Motor neuron (in vitro differentiated cells): ENCODE measurements at places on chromosomes 5 and 9. TPM values are rescaled to one million over a fixed set of nuclear protein-coding genes. Genes with fewer than 3 reads are reported as not detected.

Gene NMUR2
- 1.2 and 1.3 TPM in 2 replicates for total RNA-seq

Gene SOHLH1
- total RNA-seq: 0.09 TPM in 1 of 2 replicates, not detected in the other

Gene KCNV2
- total RNA-seq: 0.33 and 0.81 TPM in 2 replicates

Gene PCDH1
- total RNA-seq: 1.1 and 1.6 TPM in 2 replicates

Gene ENG
- 0.53 and 1.6 TPM in 2 replicates for total RNA-seq

Gene FBP1
- total RNA-seq: not detected in 2 replicates

Gene FBP2
- 0.05 TPM in 1 of 2 replicates, not detected in the other for total RNA-seq

Gene FOXD4L3
- 0.30 and 0.52 TPM in 2 replicates for total RNA-seq

Gene PPP2R2B
- total RNA-seq: 54.2 and 115 TPM in 2 replicates
